ENCODE measurements at places on chromosomes 6 and 20.

- DNase-seq, result no peak
These were observed 28.4 kb downstream of the COL19A1 start for GRCh38 chr6:69894578-69895347.

GRCh38 chr6:22473991-22474682 is 95.2 kb upstream of the HDGFL1 start:
- no peak for DNase-seq

- DNase-seq, result no peak
These were observed 169.1 kb downstream of the IBTK start for GRCh38 chr6:82078286-82078908.

DNA sequence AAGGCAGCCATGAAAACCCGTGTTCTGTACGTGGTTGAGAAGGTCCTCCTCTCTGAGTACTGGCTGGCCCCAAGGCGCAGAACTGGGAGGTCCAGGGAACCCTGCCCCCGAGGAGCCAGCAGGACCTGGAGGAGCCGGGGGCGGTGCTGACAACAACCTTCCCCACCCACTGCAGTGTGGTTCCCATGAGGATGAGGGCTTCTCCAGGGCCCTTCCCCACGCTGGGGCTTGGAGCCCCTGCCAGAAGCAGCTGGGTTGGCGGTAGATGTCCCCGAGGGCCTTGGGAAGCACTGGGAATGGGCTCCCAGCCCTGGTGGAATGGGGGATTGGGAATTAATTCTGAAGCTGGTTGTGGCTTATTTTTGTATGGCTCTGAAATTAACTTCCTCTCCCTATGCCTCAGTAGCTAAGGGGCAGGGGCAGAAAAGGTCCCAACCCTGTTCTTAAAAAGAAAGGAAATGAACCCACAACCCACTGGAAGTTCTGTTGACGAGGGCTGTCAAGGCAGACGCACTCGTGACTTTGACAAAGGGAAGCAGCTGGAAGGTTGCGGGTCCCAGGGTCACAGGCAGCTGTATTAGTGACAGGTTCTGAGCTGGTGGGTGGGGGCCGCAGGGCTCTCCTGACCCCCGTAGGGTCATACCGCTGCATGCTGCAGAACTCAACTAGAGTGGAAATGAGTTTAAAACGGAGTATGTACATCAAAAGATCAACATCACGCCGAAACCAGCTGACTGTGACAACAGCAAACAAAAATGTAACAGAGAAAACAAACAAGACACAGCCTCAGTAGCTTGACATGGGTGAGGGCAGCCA is 13.9 kb upstream of the HELZ2 start:
- DNase-seq, result no peak

GRCh38 chr6:158666628-158667359 is 16.9 kb downstream of the SYTL3 start:
- DNase-seq, result no peak

DNA sequence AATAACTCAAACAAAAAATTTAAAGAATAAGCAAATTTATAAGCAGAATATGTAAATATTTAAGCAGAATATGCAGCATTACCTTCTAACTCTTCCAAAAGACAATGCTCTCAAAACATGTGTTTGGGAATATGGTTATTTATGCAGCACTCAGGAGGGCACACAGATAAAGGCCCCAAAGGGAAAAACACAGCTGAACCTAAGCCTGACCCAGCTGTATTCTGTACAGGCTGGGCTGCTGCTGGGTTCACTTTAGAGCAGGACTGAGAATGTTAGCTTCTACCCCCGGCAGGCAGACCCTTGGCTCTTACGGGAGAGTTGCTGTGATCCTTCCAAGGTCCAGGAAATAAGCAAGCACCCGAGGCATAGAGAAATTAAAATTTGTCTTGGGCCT is 37.3 kb downstream of the ABHD12 start:
- DNase-seq, result no peak

DNA sequence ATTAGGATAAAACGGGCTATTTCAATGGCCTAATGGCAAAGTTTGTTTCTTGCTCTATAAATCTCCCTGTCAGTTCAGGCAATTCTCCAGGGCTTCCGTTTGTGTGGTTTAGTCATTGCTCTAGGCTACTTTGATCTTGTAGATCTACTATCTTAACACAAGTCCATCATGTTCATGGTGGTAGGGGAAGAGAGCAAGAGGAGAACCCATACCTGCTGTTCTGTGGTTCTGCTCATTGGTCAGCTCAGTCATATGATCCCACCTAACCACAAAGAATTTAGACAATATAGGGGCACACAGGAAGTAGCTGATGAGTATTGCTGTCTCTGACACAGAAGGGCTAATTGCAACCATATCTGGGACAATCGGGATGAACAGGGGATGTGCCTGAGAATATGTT is 4.9 kb upstream of the DEK start:
- peak; percentile 96 for DNase-seq

- DNase-seq, result peak; percentile 12
These were observed 636.0 kb downstream of the BCKDHB start for GRCh38 chr6:80742481-80742880.

DNA sequence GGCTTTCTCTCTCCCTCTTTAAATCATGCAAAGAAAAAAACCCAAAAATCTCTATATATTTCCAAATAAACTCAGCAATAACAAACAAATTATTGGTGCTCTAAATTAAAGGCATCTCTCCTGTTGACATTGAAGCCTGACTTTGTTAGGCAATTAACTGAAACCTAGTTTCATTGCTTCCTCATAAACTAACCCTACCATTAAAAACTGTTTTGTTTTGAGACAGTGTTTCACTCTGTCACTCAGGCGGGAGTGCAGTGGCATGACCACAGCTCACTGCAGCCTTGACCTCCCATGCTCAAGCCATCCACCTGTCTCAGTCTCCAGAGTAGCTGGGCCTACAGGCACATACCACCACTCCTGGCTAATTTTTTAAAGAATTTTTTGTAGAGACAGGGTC is 34.9 kb downstream of the PIGU start:
- no peak for DNase-seq

DNA sequence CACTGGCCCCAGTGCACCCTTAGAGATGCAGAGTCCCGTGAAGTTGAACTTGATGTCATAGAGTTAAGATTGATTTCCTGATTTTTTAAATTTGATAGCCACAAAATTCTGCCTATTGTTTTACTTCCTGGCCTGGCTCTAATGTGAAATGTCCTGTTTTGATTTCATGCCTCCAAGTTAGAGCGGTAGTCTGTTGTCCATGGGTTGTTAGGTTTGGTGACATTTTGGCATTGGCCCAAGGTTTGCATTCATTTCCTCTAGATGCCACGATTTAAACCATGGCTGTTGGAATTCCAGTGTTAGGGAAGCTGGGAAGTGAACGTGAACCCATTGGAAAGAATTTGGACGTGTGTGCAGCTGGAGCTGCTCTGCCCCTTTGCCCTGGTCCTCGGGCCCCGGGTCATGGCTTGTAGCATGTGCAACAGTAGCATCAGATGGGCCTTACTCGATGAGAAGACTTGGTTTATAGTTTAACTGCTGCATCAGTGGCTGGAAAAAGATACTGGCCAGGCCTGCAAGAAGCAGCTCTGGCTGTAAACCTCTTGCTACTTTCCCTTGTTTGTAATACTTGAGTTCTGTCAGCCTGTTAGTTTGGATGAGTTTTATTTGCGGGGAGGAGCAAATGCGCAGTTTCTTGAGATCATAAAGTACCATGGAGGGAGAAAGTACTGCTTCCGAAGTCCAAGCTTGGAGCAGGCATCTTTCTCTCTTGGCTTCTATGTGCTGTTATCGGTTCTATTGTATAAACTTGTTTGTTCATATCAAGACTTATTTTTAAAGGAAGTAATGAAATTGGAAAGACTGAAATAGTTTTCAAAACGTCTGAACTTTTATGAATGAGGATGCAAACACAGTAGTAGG is 121.4 kb upstream of the CLDN20 start:
- DNase-seq, result no peak

DNA sequence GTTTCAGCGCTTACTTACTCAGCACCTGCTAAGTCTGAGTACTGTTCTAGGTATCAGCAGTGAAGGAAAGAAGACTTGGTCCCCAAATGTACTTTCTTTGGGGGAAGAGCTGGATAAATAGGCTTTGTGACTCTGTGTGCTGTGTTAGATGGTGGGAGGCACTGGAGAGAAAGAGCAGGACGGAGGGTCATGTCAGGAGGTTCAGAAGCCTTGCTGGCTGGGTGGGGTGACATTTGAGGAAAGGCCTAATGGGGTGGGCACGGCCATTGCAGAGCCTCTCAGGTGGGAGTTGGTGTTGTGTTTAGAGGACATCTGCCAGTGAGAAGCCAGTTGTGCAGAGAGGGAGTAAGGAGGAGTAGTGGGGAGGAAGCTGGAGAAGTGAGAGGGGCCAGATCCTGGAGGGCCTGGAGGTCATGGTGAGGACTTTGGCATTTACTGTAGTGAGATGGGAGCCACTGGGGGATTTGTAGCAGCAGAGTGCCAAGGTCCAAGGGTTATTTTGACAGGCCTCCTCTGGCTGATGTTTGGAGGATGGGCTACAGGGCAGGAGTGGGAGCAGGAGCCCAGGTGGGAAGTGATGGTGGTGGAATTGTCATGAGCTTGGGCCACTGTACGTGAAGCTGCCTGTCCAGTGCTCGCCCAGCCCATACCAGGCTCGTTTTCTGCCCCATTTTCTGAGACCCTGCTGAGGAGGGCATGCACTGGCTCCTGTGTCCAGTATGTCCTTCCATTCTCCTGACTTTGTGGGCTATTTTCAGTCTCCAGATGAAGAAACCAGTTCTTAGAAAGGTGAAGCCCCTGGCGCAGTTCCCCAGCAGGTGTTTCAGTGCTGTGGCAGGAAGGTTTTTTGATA is 886 bp downstream of the SDCBP2 start:
- DNase-seq, result no peak

- no peak for DNase-seq
These were observed 227.9 kb downstream of the PTPRT start for GRCh38 chr20:42961771-42962170.

DNA sequence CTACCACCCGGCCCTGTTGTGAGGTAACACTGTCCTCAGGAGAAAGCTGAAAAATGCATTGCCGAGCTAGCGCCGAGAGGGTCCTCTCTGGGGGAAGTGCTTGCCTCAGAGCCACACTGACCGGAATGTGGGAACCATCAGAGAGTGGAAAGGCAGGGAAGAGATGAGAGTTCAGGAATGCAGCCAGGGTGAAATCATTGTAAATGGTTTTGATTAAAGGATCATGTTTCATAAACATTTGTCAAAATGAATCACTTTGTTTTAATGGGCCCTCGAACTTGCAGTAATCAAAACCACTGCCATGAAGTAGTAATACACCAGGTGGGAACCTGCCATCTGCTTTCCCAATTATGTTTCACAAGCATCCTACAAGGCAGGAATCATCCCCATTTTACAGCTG is 16.9 kb upstream of the IL17F start:
- DNase-seq, result no peak

DNA sequence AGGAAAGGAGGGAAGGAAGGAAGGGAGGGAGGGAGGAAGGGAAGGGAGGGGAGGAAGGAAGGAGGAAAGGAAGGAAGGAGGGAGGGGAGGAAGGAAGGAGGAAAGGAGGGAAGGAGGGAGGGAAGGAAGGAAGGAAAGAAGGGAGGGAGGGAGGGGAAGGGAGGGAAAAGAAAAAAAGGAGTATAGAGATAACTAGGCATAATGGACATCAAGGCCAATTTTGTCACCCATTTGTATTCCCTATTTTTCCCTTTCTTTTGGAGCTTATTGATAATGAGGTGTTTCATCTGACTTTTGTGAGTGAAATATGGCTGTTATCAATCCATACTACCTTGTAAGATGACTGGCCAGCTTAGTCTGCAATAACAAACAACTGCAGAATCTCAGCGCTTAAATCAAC is 282.0 kb upstream of the FLRT3 start:
- no peak for DNase-seq

DNA sequence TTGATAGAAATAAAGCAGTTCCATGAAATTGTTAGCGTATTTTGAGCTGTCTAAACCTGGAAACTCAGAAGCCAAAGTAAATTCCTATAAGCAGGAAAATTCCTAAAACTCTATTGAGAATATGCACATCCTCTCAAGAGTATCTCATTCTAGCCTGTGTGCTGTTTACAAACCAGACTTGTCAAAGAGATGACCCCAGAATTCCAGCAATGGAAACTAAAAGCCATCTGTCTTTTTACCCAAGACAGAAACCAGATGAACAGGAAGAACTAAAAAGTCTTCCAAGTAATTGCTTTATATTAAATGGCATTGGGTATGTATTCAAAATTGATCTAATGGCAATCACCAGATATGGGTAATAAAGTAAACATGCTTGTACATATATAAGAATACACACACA is 92.6 kb downstream of the COL19A1 start:
- no peak for DNase-seq

DNA sequence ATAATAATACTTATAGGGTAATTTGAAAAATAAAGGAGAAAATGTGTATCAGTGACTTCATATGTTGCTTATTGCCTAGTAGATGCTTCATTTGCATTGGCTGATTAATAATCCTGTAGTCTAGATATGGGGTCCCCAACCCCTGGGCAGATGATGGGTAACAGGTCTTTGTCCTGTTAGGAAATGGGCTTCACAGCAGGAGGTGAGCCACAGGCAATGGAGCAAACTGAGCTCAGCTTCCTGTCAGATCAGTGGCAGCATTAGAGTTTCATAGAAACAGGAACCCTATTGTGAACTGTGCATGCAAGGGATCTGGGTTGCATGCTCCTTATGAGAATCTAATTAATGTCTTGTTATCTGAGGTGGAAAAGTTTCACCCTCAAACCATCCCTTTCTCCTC is 1049.5 kb upstream of the EPHA7 start:
- DNase-seq, result no peak

- DNase-seq, result no peak
These were observed 3.9 kb downstream of the RAB22A start for GRCh38 chr20:58313396-58313795.

DNA sequence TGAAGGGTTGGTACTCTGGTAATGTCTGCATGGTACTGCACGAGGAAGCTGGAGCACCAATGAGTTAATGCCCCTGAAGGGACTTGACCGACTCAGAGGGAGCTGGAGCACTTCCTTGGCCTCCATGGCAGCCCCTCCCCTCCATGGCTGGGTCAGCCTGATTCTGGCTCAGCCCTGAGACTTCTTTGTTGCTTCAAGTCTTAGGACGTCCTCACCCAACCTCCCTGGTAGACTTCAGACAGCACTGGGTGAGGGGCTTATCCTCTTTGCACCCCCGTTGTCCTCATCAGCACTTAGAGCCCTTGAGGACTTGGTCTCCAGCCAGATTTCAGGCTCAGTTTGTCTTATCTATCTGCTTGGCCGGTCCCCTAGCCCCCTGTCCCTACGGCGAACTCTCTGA is 16.4 kb upstream of the TAGAP start:
- DNase-seq, result no peak

DNA sequence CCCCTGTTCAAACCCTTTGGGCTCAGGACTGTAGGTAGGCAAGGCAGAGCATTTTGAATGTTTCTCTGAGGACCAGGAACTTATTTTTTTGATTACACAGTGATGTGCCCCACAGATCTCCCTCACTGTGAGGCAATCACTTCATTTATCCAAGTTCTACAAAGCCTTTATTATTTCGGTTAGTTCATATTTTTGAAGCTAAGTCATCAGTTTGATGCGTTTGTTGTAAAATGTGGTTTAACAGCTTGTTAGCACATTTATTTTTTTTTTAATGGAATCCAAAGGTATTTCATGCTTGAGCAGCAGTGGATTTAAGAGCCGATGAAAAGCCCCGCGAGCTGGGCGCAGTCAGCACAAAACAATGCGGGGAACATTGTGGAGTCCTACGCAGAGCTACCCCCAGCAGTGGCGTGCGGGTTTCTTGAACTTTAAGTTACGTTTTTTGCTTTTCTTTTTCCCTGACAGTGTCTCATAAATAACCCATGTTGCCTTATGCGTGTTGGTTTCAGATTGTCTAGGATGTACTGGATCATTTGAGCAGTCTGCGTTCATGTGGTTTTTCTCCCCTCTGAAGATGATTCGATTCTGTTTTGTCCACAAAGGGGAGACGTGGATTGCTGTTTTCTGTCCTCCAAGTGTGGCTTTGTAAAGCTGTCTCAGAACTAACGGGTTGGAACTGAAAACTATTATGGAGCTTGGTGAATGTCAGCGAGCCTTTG is 233.6 kb upstream of the BMP2 start:
- no peak for DNase-seq

Measured in SW480 (cell line).